CMK (cell line): ENCODE measurements at places on chromosomes 13 and 19.

GRCh38 chr19:31716826-31717225, 367.6 kb upstream of the TSHZ3 start:
- DNase-seq: no peak

GRCh38 chr19:34732612-34733211, 1.3 kb upstream of the ZNF181 start:
- DNase-seq: no peak

DNA sequence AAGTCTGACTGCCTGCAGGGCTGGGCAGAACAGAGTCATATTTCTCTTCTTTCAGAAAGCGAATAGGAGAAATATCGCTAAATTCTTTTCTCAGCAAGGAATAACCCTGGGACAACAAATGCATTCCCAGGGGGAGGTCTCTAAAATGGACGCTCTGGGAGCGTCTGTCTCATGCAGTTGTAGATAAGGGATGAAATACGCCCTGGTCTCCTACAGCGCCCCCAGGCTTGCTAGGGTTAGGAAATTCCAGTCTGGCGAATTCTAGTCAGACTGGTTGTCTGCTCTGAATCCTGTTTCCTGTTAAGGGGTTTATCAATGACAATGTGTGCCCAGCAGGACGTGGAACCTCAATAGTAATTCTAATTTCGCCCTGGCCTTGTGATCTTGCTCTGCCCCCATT, 1214.1 kb downstream of the DIAPH3 start:
- no peak for DNase-seq

- DNase-seq: no peak
Measured at GRCh38 chr13:43230989-43231388, 207.6 kb downstream of the DNAJC15 start.
